ENCODE measurements at places on chromosomes 3 and 15.
A peak's percentile ranks its signal among the peaks of the same experiment; 100 is the strongest.

GRCh38 chr3:36874424-36874823 is 70.4 kb downstream of the TRANK1 start:
- no peak for DNase-seq

DNA sequence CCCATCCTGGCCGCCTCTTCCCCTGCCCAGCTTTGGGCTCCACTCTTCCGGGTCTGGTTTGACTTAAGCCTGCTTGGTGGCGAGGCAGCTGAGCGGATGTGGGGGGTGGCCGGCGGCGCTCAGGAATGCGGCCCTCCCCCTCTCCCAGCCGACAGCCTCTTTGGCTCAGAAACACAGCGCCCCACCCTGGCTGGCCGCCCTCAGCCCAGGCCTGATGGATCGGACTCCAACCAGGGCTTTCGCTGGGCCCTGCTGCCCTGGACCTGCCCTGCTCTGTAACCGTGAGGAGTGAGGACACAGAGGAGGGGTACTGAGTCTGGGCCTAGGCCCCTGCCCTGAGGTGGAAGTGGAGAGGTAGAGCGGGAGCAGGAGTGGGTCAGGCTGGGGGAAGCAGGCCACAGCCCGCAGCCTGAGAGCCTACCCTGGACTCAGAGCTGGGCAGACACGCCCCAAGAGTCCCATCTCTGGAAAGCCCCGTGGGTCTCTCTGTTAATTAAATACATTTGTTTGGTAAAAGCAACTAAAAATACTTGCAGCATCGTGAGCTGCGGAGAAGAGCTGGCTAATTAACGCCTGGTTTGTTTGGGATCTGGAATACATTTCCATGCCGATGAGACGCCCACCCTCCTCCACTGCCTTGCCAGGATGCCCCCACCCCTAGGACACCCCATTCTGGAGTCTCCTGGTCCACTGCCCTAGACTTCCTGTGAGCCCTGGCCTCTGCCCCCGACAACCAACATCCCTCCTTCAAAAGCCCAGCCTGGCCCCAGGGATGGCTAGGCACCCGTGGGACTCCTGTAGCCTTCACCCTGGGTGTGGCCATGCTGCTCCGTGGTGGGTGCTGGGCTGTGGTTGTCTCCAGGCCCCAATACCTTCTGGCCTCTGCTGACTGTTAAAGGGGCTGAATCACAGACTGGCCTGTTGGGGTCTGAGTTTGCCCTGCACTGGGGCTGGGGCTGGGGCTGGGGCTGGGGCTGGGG is 19.6 kb downstream of the PLXNA1 start:
- DNase-seq = peak; percentile 90

DNA sequence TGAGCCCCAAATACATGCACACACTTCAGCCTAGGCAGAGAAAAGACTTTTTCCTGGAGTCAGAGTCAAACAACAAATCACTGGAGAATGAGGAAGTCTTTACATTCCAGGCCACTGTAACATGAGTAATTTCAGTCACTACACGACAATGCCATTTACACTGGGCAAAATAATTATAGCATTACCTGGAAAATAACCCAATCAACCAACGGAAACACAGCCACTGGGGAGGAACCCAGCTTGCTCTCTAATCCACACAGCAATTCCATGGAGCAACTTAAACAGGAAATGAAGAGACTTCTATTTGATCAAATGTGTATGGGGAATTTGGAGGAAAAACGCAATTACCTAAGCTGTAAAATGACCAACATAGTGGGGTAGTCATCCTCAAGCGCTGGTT is 15.2 kb downstream of the FSTL1 start:
- DNase-seq = no peak

DNA sequence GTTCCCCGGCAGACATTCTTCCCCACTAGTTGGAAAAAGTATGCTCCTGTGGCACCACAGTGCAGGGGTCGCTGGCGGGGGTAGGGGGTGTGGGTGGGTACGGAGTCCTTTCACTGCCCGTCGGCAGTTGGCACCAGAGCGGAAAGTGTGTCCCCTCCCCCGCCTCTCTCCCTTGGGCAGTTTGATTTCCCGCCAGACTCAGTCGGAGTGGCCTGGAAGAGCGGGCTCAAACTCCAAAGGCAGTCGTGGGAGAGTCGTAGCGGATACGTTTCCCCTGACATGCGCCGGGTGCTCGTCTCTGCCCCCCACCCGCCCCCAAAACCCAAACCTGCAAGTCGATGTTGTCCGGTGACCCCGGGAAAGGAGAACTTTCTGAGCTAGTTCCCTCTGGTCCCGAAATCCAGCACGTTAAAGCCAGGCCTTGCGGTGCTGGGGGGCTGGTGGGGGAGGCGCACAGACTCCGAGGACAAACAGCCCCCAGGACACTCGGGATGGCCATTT is 4.4 kb upstream of the FOXB1 start:
- DNase-seq = no peak

GRCh38 chr3:124639406-124640237 is 90.6 kb upstream of the UMPS start:
- DNase-seq = no peak

- peak; percentile 21 for DNase-seq
These were observed 236.5 kb downstream of the WDR72 start for GRCh38 chr15:53522991-53523390.

GRCh38 chr15:47484059-47484458 is 233.2 kb upstream of the SEMA6D start:
- DNase-seq = no peak

- DNase-seq = no peak
These were observed 424.6 kb upstream of the GBE1 start for GRCh38 chr3:82186017-82186416.

GRCh38 chr15:78317145-78317836 is 17.9 kb upstream of the SKIC8 start:
- peak; percentile 51 for DNase-seq

DNA sequence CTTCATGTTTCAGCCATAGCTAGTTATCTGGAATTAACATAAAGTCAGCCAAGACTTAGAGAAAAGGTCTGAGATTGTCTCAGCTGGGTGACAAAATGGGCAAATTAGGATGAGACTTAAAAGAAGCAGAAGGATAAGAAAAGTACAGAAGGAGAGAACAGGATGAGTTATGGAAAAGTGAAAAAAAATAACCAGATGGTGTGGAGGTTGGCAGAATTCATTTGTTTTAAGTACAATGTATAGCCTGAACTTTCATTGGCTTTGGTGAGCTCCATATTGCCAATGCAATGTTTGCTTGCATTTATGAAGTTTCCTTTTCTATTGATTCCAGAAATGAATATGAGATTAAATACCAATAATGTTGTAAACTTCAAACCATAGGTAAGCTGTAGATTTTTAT is 447.2 kb upstream of the DPH6 start:
- no peak for DNase-seq

DNA sequence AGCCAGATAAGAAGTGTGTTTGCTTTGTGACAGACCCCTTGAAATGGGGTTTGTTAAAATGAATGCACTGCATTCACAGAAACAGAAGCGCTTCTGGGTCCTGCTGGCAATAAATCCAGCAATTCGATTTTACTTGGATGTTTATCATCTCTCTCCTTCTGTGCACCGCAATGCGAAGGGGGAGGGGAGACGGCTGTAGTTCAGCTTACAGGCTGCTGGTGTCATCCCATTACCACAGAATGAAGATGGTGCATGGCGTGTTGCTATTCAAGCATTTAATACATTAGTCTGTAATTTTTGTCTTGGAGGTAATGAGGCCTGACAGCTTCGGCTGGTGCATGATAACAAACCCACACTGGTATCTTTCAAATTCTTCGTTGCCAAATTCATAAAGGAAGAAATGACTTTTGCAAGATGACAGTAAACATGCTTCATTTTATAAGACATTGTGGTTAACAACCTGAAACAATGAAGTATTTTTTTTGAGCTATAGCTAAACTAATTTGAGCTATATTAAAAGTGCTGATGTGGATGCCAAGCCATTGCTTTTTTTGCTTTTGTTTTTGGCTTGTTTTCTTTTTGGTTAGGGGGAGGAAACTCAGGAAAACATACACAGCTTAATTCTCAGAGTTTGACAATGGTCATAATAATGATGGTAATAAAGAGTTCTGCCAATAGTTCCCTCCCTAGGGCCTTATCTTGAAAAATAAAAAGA is 418.3 kb downstream of the OTOL1 start:
- DNase-seq = peak; percentile 78

DNA sequence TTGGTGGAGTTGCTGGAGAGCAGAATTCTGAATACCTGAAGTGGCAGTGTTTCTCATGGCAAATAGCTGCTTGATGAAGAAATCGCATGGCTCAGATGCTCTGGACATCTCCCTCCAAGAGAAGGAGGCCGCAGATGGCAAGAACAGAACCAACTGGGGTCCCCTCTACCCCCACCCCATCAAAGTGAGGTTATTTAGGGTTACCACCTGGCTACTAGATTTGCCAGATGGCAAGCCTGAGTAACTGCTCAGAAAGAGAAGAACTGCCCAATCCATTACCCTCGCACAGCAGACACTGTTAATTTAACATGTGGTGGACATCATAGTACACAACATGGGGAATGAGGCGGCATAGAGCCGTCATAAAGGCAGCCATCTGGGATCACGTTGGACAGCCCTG is 30.5 kb upstream of the LIPC start:
- peak; percentile 85 for DNase-seq

DNA sequence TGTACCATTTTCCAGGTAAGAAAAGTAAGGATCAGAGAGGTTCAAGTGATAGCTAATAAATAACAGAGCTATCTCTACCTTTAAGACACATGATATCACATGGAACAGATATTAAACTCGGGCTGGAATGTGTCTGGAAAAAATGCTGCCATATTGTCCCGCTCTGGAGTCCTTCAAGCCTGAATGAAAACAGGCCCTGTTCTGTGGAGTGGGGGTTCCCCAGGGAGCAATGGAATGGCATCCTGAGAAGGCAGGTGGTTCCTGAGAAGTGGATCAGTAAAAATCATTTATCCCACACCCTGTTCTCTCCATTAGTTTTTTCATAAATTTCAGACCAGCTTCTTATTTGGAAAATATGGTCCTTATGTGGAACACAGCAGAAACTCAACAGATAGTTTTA is 57.3 kb upstream of the PRTG start:
- DNase-seq = no peak

GRCh38 chr3:129268396-129268795 is 10.3 kb upstream of the HMCES start:
- no peak for DNase-seq

DNA sequence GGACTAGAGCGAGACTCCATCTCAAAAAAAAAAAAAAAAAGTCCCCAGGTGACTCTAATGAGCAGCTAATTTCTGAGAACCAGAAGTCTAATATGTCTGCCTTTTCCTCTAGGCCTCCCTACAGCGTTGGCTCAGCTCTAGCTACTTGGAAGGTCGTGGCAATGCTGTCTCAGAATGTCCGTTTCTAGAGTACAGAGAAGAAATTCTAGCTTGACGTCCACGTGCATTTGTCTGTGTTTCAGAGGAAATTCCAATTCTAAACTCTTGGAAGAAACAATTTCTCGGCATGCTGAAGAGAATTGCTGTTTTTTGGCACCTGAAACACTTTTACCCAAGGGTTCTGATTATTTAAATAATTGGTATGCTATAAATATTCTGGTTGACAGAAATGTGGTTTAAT is 78.8 kb downstream of the SOX2 start:
- no peak for DNase-seq

GRCh38 chr3:194475978-194476377 is 10.8 kb downstream of the ATP13A3 start:
- no peak for DNase-seq

- no peak for DNase-seq
These were observed 23.6 kb upstream of the FMN1 start for GRCh38 chr15:33218071-33218491.

GRCh38 chr15:67885175-67885523 is 45.3 kb upstream of the RNU6-1 start:
- no peak for DNase-seq

- no peak for DNase-seq
These were observed 8.0 kb upstream of the SACM1L start for GRCh38 chr3:45681221-45681620.

GRCh38 chr3:52302426-52303145 is 13.5 kb upstream of the DNAH1 start:
- no peak for DNase-seq

- DNase-seq = no peak
These were observed 38.7 kb downstream of the CHST2 start for GRCh38 chr3:143158014-143158988.

GRCh38 chr3:113981803-113982202 is 34.0 kb downstream of the ZDHHC23 start:
- no peak for DNase-seq

- no peak for DNase-seq
These were observed 322.3 kb downstream of the ARRDC4 start for GRCh38 chr15:98282656-98283332.

DNA sequence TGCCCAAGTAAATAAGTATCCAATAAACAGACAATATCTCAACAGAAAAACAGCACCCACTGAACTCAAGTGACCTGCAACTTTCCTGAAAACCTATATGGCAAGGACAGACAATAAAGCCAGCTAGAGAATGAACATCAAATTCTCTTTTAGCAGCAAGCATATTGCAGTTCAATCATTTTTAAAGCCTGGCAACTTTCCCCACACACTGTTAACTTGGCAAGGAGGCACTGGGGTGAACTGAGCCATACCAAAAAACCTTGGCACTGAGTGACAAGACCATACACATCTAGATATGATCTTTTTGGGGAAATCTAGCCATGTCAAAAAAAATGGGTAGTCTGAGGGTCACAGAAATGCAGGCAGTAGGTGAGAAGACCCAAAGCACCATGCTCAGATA is 174.6 kb downstream of the STT3B start:
- no peak for DNase-seq

- DNase-seq = no peak
These were observed 68.7 kb downstream of the CGNL1 start for GRCh38 chr15:57444877-57445513.

- peak; percentile 64 for DNase-seq
These were observed 46.8 kb upstream of the RORA start for GRCh38 chr15:61275901-61276300.

DNA sequence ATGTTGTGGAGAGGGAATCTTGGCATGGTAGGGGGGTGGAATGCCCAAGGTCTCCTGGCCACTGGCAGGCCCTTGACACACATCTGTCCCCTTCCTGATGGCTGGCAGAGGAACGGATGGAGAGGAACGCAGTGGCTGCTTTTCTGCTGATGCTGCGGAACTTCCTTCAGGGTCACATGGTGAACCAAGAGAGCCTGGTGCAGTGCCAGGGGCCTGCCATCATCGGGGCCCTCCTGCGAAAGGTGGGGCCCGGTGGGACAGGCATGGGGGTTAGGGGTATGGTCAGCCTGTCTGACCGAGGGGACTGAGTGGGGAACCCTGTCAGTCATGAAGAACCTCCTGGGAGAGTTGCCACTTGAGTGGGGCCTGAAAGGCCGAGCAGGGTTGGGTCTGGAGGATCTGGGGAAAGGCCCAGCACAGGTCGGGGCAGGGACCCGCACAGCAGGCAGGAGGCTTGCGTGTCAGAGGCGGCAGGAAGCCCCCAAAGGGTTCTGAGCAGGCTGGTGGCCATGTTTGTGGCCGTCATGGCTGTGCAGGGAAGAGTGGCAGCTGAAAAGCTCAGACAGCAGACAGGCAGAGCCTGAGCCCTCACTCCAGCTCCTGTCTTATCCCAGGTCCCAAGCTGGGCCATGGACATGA is 18.1 kb downstream of the NBEAL2 start:
- DNase-seq = no peak

DNA sequence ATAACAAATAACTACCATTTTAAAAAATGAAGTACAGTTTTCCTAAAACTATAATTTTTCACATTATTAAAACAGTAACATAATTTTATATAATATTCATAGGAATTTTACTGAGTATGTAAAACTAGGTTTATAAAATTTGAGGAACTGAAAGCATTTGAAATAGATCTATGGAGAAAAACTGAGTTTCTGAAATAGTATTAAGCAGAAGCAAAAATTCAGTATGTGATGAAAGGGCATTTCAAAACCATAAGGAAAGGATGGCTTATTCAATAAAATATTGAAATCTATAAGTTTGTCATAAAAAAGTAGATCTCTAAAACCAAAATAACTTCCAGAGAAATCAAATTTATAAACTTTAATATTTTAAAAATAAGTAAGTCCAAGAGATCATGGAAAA is 53.4 kb downstream of the GBE1 start:
- DNase-seq = no peak

Data from WERI-Rb-1 (cell line).